Bronchial smooth muscle cell (primary cell): ENCODE measurements at places on chromosomes 11 and 22. TPM values are rescaled to one million over a fixed set of nuclear protein-coding genes. Genes with fewer than 3 reads are reported as not detected.

The TIMP3 gene
- total RNA-seq: 220 and 367 TPM in 2 replicates

The MMP11 gene
- total RNA-seq: 5.0 and 12.5 TPM in 2 replicates

The OR52I1 gene
- total RNA-seq: not detected in 2 replicates

The INPP5J gene
- 0.16 and 0.17 TPM in 2 replicates for total RNA-seq

The PAMR1 gene
- total RNA-seq: 256 and 491 TPM in 2 replicates

The ANO1 gene
- under 0.01 and 0.09 TPM in 2 replicates for total RNA-seq

The MAP6 gene
- 0.86 and 1.3 TPM in 2 replicates for total RNA-seq

The C11orf86 gene
- not detected in 2 replicates for total RNA-seq

The BTBD18 gene
- total RNA-seq: not detected in 2 replicates

The SMPD1 gene
- total RNA-seq: 40.0 and 41.3 TPM in 2 replicates

The CFL1 gene
- total RNA-seq: 769 and 930 TPM in 2 replicates

The MMP8 gene
- under 0.01 TPM in 1 of 2 replicates, not detected in the other for total RNA-seq

The PATE2 gene
- not detected in 2 replicates for total RNA-seq

The FDXACB1 gene
- total RNA-seq: 1.6 and 1.9 TPM in 2 replicates

The CD248 gene
- total RNA-seq: 168 and 193 TPM in 2 replicates

The TPBGL gene
- not detected in 2 replicates for total RNA-seq

The HTR3A gene
- not detected in 2 replicates for total RNA-seq

The MICAL2 gene
- 30.5 and 42.4 TPM in 2 replicates for total RNA-seq

The MRGPRX3 gene
- not detected in 2 replicates for total RNA-seq

The P4HA3 gene
- total RNA-seq: 2.9 and 5.5 TPM in 2 replicates

The CCDC89 gene
- total RNA-seq: 7.1 and 8.7 TPM in 2 replicates

The OR8D1 gene
- total RNA-seq: under 0.01 TPM in 1 of 2 replicates, not detected in the other

The RPS25 gene
- total RNA-seq: 484 and 692 TPM in 2 replicates

The CD59 gene
- 386 and 524 TPM in 2 replicates for total RNA-seq

The TEAD1 gene
- 28.8 and 48.9 TPM in 2 replicates for total RNA-seq

The FDX1 gene
- 8.2 and 9.5 TPM in 2 replicates for total RNA-seq

The TRIM49 gene
- total RNA-seq: not detected in 2 replicates

The TPH1 gene
- under 0.01 TPM in 2 replicates for total RNA-seq

The MS4A18 gene
- not detected in 2 replicates for total RNA-seq

The APOC3 gene
- not detected in 2 replicates for total RNA-seq

The ELFN2 gene
- 0.32 TPM in 1 of 2 replicates, not detected in the other for total RNA-seq

The TEX12 gene
- total RNA-seq: 0.16 TPM in 1 of 2 replicates, not detected in the other

The ANO9 gene
- total RNA-seq: under 0.01 TPM in 1 of 2 replicates, not detected in the other

The ABCC8 gene
- not detected in 2 replicates for total RNA-seq
